Adrenal gland (tissue), 19 donors: ENCODE measurements at places on chromosomes 4 and X. TPM values are rescaled to one million over a fixed set of nuclear protein-coding genes. Genes with fewer than 3 reads are reported as not detected.

GRCh38 chr4:34261799-34262314 is 1982.5 kb downstream of the ARAP2 start:
- no peak for DNase-seq
- no peaks in the 10 kb centered on the region for H3K36me3 ChIP-seq
- H3K27me3 ChIP-seq = no peaks in the 10 kb centered on the region
- H3K4me1 ChIP-seq = no peaks in the 10 kb centered on the region

GRCh38 chrX:129545408-129545807 is 5.3 kb downstream of the OCRL start:
- no peak overlapping the region for H3K27ac ChIP-seq
- H3K27me3 ChIP-seq = no peaks in the 10 kb centered on the region
- H3K36me3 ChIP-seq = no peaks in the 10 kb centered on the region
- H3K4me3 ChIP-seq = no peak overlapping the region

DNA sequence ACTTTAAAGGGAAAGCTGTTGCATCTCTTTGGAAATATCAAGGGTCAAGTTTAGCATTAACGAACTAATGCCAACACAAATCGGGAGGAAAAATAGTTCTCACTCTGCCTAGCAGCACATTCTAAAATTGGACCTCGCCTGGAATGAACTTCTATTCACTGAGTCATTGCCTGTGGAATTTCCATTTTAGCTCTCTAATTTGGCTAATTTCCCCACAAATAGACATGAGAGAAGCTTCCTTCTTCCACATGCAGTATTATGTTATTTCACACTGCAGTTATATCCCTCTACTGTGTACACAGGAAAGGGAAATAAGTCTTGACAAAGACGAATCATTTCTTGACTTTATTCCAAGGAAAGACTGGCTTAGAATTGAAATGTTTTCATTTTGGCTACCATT is 9.3 kb downstream of the ZXDA start:
- no peak for DNase-seq
- H3K4me1 ChIP-seq = peaks cover 13% of the 10 kb centered on the region
- H3K36me3 ChIP-seq = no peaks in the 10 kb centered on the region
- H3K27ac ChIP-seq = no peak overlapping the region
- H3K4me3 ChIP-seq = no peak overlapping the region

GRCh38 chrX:53398216-53398615 is 24.2 kb downstream of the SMC1A start:
- peaks cover 37% of the 10 kb centered on the region for H3K36me3 ChIP-seq

GRCh38 chr4:145346081-145346480 is 135.6 kb upstream of the SMAD1 start:
- no peak for DNase-seq
- H3K4me3 ChIP-seq = no peak overlapping the region
- no peaks in the 10 kb centered on the region for H3K4me1 ChIP-seq
- no peak overlapping the region for H3K27ac ChIP-seq

DNA sequence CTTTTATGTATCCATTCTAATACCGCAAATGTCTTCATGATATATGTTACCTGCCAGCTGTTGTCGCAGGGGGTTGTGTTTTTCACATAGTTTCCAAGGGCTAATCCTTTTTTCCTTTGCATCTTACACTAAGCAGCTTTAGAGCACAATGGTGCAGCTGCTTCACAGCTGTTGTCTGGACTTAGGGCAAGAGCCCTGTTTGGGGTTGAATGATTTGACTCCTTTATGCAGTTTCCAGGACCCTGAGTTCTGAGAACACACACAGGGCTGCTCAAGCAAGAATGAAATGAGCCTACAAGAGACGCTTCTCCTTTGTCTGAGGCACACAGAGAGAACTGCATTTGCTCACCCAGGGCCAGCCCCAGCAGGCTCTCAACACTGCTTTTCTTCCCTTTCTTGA is 20.2 kb downstream of the CCNG2 start:
- no peaks in the 10 kb centered on the region for H3K4me1 ChIP-seq
- DNase-seq = no peak
- no peak overlapping the region for H3K27ac ChIP-seq
- no peaks in the 10 kb centered on the region for H3K36me3 ChIP-seq

The NDP gene
- 1.7 TPM for total RNA-seq

The CYLC1 gene
- not detected for total RNA-seq

The MSN gene
- 119 TPM for total RNA-seq

The GAGE12J gene
- not detected for total RNA-seq

The EOLA1 gene
- 5.9 TPM for total RNA-seq

The BRS3 gene
- not detected for total RNA-seq

The XAGE2 gene
- total RNA-seq = not detected

The PPEF2 gene
- not detected for total RNA-seq
